ENCODE measurements at places on chromosomes 2 and 18.

DNA sequence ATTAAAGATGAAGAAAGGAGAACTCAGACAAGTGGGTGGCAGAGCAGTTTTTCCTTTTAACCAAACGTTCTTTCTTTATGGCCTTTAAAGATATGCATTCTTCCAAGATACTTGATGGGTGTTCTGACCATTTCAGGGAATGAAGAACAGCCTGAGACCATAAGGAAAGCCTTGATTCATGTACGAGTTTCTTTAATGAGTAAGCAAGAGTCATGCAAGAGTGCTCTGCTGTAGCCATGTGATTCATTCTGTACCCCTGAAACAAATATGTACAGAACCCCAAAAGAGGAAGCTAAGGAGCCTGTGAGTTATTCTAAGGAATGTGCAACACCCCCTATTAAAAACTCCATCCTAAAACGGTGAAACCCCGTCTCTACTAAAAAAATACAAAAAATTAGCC lies 372.8 kb downstream of the MTX2 start:
- peak; percentile 45 for DNase-seq

DNA sequence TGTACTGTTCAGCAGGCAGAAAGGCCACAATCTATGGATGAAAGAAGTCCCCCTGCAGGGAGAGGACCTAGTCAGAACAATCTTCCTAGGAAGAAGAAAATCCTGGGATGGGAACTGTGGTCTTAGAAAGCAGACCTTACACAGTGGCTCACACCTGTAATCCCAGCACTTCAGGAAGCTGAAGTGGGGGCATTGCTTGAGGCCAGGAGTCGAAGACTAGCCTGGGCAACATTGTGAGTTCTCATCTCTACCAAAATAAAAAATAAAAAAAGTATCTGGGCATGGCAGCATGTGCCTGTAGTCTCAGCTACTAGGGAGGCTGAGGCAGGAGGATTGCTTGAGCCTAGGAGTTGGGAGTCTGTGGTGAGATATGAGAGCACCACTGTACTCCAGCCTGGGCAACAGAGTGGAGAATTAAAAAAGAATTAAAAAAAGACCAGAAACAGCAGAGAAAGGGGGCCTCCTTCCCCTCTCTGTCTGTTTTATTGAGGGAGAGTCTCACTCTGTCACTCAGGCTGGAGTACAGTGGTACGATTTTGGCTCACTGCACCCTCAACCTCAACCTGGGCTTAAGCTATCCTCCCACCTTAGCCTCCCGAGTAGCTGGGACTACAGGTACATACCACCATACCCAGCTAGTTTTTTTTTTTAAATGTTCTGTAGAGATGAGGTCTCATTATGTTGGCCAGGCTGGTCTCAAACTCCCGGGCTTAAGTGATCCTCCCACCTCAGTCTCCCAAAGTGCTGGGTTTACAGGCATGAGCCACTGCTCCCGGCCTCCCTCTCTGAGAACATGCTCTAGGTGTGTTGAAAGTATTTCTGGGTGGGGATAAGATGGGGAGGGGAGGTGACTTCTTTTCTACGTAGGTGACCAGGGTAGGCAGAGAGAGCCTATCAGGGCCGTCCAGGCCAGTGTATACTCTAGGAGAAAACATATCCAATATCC lies 7.4 kb downstream of the RHOB start:
- no peak for DNase-seq

- no peak for DNase-seq
Measured at GRCh38 chr2:208274748-208275147, 8.7 kb downstream of the PIKFYVE start.

DNA sequence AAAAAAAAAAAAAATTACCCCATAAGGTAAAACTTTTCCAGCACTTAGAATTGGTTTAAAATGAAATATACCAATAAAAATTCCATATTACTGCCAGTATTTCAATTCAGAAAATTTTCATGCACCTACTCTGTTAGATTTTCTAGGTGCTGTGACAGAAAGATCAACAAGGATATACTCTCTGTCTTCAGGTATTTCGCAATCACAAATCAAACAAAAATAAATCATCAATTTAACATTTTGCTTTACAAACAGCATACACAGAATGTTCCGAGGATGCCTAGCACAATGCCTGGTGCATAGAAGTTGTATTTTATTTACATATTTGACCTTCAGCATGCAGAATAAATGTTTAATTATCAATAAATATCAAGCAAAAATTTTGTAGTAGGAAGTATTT lies 66.5 kb downstream of the RBBP8 start:
- DNase-seq = no peak
